Left lung (tissue), 14 donors: ENCODE measurements at places on chromosomes 4 and X.

DNA sequence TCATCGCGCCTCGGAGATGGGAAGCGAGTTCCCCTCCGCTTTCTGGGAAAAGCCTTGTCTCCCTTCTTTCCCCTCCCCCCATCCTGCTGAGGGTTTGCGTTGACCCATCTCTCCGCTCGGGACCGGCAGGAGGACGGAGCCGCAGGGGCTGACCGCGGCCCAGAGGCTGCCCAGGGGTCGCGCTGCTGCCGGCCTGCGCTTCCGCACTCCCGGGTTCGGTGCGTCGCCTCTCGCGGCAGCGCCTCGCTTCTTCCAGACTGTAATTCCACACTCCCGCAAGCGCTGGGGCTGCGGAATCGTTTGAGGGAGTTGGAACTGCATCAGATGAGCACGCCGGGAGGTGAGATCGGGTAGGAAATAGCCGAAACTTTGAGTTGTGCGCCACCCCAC, 88.3 kb downstream of the BCOR start:
- DNase-seq, result no peak

DNA sequence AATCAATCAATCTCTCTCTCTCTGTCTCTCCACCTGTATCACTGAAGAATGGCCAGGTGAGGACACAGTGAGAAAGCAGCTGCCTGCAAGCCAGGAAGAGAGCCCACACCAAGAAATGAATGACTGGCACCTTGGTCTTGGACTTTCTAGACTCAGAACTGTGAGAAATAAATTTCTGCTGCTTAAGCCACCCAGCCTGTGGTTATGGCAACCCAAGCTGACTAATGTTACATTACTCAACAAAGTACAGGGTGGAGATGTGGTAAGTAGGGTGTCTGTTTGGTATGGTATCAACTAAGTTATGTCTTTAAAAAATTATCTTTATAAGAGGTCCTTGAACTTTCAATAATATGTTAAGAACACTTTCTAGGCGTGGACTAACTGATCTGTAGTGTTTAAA, 159.3 kb downstream of the EPHA5 start:
- no peak for DNase-seq

GRCh38 chrX:124226129-124226528, 106.3 kb upstream of the TEX13D start:
- DNase-seq, result no peak

DNA sequence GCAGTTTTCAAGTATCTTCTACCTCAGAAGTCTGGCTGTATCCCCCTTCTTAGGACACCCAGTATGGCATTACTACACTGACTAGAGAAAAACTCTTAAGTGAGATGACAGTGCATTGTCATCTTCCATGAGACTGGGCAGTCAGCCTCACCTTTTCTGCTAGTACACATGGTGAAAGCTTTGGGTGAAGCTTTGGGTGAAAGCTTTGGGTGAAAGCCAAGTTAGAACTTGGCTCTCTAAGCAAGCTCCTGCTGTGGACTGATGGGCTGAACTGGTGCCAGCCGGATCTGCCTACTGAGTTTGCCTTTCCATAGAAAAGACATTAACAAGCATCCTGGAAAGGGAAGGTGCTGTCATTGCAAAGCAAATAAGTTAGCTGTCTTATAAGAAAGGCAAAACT, 8.8 kb downstream of the EPHA5 start:
- DNase-seq, result no peak

DNA sequence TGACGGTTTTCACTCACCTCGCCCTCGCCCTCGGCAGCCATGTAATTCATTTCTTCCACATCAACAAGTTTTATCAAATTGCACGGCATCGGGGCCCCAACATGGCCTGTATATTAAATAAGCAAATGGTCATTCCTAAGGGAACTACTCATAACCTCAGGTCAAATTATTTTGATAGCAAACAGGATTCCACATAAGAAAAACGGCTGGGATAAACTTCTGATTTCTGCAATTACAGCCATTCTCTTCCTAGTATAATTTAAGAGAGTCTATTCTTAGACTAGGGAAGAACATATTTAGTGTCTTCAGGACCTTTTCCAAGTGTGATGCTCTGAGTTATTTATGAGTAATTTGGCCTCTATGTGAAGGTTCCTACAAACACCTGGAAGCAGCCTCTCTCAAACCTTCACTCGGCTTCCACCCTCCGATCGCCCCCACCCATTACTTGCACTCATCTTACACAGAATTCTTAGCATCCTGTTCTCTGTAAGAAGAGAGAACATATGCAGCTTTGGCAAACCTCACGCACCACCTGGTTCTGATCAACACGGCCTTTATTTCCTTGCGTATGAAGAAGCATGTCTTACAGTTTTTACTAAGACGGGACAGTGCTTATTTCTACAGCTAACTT, 29.4 kb upstream of the CENPU start:
- DNase-seq, result no peak

GRCh38 chr4:54585321-54586000, 72.3 kb upstream of the KIT start:
- DNase-seq, result no peak

GRCh38 chr4:74536557-74536956, 91.6 kb downstream of the AREG start:
- no peak for DNase-seq

GRCh38 chr4:40811956-40812355, 62.2 kb downstream of the NSUN7 start:
- no peak for DNase-seq

DNA sequence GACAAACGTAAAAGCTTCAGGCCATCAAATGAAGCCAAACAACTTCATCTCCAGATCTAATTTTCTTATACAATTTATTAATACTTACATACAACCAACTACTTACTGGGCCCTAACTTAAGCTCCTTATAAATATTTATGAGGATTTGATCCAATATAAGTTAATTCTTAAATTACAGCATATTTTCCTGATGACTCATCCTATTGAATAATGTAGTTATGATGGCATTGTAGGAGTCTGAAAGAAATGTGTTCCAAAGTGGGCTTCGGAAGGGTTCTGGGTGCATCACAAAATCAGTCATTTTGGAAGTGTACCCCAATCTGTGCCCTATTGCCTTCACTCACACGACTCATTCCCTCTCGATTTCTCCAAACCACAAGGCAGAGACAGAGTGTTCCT, 455.1 kb upstream of the CTSO start:
- no peak for DNase-seq

DNA sequence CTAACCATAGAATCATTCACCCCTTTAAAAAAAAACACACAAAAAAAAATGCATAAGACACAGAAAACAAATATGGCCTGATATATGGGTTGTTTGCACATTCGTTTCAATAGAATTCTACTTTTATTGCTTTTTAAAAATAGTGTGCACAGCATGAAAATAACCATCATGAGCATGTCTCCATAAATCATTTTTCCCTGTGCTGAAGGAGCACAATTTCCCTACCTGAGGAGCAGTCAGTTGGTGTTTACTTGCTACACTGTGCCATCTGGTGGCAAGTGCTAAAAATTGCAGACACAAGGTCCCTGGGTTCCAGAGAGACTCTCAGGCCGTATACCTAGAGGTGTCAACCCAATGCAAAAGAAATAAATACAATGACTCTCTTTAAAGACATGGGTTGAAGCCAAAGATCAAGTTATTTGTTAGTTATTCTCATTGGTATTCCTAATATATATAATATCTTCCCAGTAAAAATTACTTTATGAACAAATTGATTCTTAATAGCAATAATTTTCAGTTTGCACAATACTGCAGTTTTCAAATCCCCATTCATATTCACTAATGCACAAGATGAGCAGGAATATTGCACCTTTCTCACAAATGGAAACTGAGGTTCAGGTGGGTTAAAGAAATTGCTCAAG, 551.4 kb downstream of the IQCM start:
- DNase-seq, result no peak

GRCh38 chr4:178037459-178038214, 595.4 kb upstream of the AGA start:
- DNase-seq, result no peak

- no peak for DNase-seq
Measured at GRCh38 chr4:181827246-181827645, 416.0 kb upstream of the TENM3 start.

DNA sequence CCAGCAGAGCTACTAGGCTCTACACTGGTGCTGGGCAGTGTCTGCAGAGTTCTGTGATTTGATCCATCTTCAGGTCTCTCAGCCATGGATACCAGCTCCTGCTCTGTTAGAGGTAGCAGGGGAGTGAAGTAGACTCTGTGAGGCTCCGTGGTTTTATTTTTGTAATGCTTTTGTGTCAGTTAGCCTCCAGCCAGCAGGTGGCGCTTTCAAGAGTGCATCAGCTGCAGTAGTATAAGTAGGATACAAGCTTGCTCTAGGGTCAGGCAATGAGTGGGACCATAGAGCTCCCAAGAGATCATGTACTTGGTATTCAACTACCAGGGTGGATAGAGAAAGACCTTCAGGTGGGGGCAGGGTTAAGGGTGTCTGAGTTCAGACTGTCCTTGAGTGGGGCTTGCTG, 362.5 kb upstream of the TRAM1L1 start:
- DNase-seq, result no peak

DNA sequence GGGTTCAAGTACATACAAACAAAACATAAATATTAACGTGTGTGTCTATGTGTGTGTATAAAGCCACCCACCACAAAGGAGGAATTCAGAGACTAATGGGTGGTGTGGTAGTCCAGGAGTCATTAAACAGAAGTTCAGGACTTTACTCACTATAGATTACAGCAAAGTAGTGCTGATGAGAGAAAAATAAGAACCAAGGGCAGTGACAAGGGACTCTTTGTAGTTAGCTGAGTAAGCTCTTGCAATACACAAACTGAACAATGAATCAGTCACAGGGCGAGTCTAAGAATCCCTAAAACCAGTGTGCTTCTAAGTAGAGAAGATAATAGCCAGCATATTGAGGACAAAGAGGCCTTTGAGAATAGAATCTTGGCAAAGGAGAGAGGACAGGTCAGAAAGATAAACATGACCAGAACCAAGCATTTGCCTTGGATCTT, 232.4 kb downstream of the PPP3CA start:
- DNase-seq, result no peak

- no peak for DNase-seq
Measured at GRCh38 chrX:47228550-47229270, 4.1 kb upstream of the USP11 start.

DNA sequence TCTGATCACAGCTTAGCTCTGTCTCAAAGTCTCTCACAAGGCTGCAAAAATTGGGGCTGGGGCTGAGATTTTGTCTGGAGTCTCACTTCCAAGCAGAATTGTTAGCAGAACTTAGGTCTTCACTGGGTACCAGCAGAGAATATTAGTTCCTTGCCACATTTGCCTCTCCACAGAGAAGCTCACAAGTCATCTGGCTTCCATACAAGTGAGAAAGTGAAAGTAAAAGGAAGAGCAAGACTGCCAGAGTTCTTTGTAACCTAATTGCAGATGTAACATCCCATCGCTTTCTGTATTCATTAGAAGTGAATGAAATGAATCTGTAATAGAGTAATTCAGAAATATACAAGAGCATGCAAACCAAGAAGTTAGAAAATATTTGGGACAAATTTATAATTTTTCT, 624.1 kb upstream of the GNPDA2 start:
- no peak for DNase-seq

DNA sequence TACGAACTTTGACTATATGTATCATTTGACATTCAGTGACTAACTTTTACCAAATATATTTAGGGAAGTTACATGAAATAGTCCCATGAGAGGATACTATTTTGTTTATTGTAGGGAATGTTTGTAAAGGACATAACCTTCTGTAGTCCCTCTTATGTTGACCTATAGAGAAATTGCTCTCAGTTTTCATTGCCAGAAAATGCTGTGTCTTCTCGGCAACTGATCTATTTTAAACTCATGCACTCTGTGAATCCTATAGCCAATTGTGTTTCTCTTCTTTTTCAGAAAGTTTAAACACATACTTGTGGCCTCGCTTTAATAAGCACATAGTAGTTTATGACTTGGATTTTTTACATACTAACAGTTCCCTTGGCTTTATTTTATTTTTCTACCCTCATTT, 38.2 kb downstream of the DMP1 start:
- no peak for DNase-seq

GRCh38 chr4:114690571-114690970, 92.0 kb downstream of the UGT8 start:
- DNase-seq, result no peak

- peak; percentile 84 for DNase-seq
Measured at GRCh38 chr4:25234390-25235370, 847 bp downstream of the PI4K2B start.

DNA sequence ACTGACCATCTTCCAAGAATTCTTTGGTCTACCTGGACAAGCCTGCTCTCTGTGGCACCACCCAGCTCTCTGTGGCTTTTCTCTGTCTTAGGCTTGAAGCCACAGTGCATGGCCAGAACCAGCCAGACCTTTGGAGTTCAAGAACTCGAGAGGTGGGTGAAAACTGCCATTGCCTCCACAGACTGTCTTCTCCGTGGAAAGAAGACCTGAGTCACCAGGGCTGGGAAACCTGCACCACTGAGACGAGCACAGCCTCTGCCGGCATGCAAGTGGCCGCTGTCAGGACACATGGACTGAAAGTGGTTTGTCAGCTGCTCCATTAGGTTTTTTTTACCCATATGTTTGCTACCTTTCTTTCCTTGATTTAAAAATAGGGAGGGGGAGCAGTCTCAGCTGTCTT, 74.5 kb downstream of the MGST2 start:
- no peak for DNase-seq

DNA sequence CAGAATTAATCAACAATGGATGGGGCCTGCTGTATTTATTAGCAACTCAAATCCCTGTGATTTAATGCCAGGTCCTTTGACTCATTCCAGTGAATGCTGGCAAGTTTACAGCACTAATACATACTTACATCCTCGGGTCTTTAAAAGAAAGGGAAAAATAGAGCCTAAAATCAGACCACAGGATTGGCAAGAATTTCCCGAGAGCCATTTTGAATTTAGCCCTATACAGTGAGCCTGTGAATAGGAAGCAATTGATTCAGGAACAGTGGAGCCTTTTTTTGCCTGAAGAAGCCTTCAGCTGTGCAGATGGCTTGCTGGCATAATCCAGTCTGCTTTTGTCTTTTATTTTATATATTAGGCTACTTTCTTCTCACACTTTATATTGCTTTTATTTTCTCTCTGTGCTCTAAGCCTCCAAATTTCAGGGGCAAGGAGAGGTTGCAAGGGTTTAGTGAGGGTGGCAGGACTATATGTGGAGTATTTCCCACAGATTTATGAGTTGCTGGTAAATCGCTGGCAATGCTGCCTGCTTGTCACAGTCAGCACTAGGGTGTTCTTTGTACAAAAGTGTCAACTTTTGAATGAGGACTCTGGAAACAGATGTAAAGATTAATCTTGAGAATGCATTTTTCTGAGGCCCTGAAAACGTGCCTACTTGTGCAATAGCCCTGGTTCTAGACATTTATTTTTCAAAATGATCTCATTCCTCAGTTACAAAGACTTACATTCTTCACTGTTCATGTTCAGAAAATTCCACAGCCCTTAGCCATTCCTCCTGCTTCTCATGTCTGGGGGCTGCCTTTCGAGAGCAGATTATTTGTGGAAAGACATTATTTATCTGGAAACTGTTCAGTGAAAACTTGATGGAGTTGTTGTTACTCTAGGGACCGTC, 303.5 kb downstream of the SPRY1 start:
- no peak for DNase-seq
